Esophagus squamous epithelium (tissue), 5 donors: ENCODE measurements at places on chromosomes 13 and 19. TPM values are rescaled to one million over a fixed set of nuclear protein-coding genes. Genes with fewer than 3 reads are reported as not detected.

The ODAD3 gene
- not detected for total RNA-seq

DNA sequence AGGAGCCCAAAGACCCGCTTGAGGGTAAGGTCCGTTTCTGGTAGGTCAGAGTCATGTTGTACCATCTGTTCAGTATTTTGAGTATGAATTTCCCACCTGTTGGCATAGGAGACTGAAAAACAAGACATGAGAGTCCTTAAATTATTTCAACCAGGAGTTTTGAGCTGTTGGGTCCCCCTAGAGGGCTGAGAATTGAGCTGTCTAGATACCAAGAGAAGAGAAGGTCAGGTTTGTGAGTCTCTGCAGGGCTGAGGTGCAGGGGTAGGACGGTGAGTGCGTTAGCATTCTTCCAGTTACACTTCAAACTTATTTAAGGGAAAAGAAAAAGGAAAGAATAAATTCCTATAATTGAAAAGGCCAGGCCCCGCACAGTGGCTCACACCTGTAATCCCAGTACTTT is 5.0 kb downstream of the CBLC start:
- no peaks in the 10 kb centered on the region for H3K36me3 ChIP-seq
- no peak overlapping the region for H3K4me3 ChIP-seq
- DNase-seq, result no peak
- H3K4me1 ChIP-seq, result no peaks in the 10 kb centered on the region
- H3K27ac ChIP-seq, result no peak overlapping the region
- no peaks in the 10 kb centered on the region for H3K27me3 ChIP-seq

DNA sequence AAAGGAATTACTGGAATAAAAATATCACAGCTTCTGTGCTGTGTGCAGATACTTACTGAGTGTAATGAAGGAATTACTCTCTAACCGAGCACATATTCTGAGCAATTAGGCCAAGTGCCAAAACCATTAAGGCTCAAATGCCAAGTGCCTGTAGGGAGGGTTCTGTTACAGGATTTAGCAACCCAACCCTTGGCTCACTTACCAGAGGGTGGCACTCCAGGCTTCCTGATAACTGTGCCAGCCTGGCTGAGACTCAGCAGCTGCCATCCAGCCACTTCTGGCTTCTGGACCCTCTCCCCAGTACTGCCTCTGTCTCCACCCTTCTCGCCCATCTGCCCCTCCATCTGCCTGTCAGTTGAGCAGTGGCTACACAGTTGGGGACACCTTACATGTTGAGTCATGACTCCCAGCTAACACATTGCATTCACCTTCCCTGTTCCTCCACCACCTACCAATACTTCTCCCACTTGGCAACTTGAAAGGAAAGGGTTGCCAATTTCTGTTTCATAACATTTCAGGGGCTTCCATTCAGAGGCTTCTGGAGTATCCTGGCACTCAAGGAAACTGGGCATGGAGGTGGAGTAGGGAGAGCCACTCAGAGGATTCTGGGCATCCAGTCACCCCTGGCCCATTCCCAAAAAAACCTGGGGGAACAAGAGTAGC is 110.5 kb downstream of the COG6 start:
- no peak for DNase-seq
- no peaks in the 10 kb centered on the region for H3K36me3 ChIP-seq
- H3K4me1 ChIP-seq, result peaks cover 62% of the 10 kb centered on the region

DNA sequence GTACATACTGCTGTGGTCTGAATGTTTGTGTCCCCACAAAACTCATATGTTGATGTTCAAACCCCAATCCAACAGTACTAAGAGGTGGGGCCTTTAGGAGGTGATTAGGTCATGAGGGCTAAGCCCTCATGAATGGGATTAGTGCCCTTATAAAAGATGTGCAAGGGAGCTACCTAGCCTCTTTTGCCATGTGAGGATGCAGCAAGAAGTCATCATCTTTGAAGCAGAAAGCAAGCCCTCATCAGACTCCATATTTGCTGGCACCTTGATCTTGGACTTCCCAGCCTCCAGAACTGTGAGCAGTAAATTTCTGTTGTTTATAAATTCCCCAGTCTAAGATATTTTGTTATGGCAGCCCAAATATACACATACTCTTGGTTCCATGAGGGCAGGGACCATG is 33.9 kb downstream of the PEG3 start:
- H3K4me1 ChIP-seq, result no peaks in the 10 kb centered on the region
- no peak for DNase-seq
- H3K27ac ChIP-seq, result no peak overlapping the region
- H3K27me3 ChIP-seq, result no peaks in the 10 kb centered on the region
- no peak overlapping the region for H3K4me3 ChIP-seq

The WDR88 gene
- total RNA-seq, result not detected

The GJB6 gene
- 390 TPM for total RNA-seq

- H3K4me1 ChIP-seq, result peaks cover 54% of the 10 kb centered on the region
- H3K27me3 ChIP-seq, result no peaks in the 10 kb centered on the region
- H3K36me3 ChIP-seq, result peaks cover 77% of the 10 kb centered on the region
- no peak overlapping the region for H3K27ac ChIP-seq
These were observed 6.0 kb downstream of the LENG8 start for GRCh38 chr19:54454781-54455675.

The DNAAF3 gene
- total RNA-seq, result 0.53 TPM

The OLFM4 gene
- 0.18 TPM for total RNA-seq

The SIN3B gene
- total RNA-seq, result 11.2 TPM

The CYP4F8 gene
- not detected for total RNA-seq

DNA sequence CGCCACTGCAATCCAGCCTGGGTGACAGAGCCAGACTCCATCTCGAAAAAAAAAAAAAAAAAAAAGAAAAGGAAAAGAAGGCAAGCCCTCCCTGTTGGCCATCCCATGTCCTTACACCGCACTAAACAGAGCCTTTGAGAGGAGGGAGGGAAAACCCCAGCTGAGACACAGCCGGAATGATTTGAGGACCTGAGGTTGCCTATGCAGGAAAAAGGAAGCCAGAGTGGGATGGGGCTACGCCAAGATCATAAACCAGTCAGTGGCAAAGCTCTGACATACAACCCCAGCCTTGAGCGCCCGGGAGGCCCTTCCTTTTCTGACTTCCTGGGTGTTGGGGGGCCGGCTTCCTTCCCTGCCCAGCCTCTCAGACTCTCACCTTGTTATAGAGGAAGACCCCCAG is 12.5 kb upstream of the CHERP start:
- no peaks in the 10 kb centered on the region for H3K4me1 ChIP-seq
- no peaks in the 10 kb centered on the region for H3K27me3 ChIP-seq
- no peak overlapping the region for H3K27ac ChIP-seq
- H3K4me3 ChIP-seq, result no peak overlapping the region

The HOMER3 gene
- total RNA-seq, result 10.9 TPM

- DNase-seq, result no peak
- H3K36me3 ChIP-seq, result no peaks in the 10 kb centered on the region
- no peak overlapping the region for H3K27ac ChIP-seq
- H3K4me3 ChIP-seq, result no peak overlapping the region
- H3K27me3 ChIP-seq, result no peaks in the 10 kb centered on the region
These were observed 174.4 kb downstream of the NUFIP1 start for GRCh38 chr13:44814836-44815235.

The ETV2 gene
- 0.44 TPM for total RNA-seq

The NAPA gene
- 106 TPM for total RNA-seq
